Retina (tissue), 1 donor: ENCODE measurements at places on chromosomes 3 and 15.

DNA sequence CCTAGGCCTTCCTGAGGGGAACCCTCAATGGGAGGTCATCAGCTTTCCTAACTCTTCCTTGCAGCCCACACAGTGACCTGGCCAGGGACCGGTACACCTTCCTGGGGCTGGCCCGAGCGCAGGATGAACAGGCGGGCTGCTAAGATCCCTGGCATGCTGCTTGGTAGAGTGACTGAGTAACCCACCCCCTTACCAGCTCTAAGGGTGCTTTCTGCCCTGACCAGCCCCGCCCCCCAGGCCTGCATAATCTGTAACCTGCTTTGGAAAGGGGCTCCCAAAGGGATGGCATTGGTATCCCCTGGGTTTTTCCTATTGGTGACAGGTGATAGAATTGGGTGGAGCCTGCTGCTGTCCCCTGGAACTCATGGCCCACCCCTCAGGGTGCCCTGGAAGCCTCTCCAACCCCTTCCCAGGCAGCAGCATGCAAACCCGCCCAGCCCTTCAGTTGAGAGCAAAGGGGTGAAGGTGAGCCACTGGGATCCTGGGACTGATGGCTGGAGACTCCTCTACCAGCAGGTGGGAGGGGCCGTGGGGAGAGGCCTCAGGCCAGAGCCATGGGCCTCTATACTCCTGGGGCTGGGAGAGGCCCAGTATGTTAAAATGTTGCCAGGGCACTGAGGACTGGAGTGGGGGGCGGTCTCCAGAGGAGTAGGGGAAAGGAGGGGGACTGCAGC, 11.1 kb upstream of the KIF7 start:
- DNase-seq = no peak

DNA sequence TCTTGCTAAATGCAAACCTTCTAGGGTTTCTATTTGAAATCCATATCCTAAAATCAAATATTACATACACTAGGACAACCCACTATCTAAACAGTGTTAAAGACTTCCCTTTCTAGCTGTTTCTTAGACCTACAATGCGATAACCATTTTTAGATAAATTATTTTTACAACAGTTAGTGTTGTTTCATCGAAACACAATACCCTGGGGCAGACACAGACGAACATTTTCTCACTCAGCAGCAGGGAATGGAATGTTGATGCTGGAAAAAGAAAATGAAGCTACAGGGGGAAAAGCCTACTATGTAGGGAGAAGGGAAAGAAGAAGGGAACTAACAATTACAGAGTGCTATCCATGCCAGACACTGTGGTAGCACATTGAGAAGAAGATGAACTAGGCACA, 6.0 kb upstream of the HERC1 start:
- DNase-seq = no peak

DNA sequence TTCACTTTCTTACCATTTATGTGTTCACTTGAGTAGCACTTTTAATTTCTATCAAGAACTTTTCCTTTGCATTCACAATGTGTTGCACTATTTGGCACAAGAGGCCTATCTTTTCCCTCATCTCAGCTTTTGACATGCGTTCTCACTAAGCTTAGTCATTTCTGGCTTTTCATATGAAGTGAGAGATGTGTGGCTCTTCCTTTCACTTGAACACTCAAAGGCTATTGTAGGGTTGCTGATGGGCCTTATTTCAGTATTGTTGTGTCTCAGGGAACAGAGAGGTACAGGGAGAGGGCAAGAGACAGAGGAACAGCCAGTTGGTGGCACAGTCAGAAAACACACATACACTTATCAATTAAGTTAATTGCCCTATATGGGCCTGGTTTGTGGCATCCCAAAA, 127.4 kb upstream of the MLF1 start:
- DNase-seq = no peak

DNA sequence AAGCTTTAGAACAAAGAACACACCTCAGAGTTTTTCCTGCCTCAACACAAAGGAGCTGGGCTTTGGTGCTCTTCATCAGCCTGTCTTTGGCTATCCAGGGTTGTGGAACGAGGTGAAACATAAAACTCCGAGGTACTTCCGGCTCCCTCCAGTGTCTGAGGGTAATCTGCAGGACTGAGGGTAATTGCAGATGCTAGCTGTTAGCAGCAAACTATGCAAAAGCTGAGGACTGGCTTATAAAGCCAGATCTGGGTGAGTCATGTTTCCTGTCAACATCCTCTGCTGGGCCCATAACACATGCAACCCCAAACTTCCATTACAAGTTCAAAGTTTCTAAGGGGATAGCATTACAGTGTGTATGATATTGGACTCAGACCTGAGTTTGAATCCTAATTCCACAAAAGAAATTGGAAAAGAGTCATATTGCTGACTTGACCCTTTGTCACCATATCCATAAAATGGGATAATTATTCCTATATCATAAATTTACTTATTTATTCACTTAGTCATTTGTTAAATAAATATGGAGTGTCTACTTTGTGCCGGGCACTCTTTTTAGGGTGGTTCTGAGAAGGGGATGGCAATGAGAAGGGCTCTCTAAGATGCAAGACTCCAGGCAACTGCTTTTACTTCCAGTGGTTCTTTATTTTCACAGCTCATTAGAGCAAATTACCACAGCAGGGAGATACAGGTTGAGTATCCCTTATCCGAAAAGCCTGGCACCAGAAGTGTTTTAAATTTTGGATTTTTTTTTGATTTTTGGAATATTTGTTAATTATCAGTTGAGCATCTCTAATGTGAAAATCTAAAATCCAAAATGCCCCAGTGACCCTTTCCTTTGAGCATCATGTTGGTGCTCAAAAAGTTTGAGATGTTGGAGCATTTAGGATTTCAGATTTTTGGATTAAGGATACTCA, 9.5 kb upstream of the TRIM69 start:
- DNase-seq = no peak

DNA sequence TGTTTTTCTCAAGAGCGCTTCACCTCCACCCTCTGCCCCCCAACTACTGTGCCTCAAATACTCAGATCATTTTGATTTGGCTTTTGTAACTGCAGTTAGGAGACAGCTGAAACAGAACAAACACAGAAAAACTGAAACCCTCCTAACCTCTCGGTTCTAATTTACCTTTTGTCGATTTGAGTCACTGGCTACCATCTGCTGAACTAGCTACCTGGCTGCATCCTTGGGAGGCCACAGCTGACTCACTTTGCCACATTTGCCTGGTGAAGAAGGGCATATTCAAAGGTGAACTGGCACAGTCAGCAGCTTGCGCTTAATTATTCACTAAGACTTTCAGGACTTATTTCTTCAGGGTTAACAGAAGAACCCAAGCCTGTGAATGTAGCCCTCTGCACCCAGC, 117.7 kb downstream of the FOXB1 start:
- no peak for DNase-seq

- no peak for DNase-seq
Measured at GRCh38 chr3:69107841-69108240, 14.6 kb downstream of the LMOD3 start.

DNA sequence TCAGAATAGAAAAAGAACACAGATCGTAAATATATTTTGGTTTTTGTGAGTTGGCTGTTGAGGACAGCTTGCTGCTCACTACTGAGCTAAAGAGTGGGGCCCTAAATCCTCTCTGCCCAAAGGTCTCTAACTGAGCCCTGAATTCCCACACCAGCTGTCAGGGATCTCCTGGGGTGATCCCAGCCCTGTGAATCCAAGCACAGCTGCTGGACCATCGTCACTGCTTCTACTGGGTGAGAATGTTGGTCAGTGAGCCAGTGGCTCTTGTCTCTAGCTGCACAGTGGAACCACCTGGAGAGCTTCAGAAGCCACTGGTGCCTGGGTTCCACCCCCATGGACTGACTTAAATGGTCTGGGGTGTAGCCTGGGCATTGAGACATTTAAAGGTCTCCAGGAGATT, 90.5 kb upstream of the IL12A start:
- no peak for DNase-seq

DNA sequence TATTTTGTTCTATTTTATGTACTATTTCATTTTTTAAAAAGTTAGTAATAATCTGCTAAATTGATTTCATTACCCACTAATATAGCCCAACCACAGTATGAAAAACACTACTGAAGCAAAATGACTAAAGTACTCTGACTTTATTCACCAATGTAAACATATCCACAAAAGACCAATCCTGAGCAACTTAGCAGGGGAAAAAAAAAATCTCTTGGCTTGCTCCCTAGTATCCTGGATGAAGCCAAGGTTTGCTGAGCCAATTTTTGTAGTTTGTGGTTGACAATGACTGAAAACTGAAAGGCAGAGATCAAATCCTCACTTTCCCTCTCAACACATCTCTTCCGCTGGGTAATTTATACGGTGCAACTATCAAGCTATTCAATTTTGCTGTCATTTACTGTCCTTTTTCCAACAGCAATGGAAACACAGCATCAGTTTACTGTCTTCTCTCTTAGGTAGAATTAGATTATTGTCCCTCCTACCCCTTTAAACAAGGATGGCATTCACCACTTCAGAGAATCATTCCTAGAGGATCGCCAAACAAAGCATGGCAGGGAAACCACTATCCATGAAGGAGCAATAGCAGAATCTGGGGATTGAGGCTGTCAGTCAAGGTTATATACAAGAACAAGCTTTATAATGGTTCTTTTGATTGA, 149.7 kb downstream of the THRB start:
- no peak for DNase-seq
